GM18507 (cell line): ENCODE measurements at places on chromosomes 5 and 9.

GRCh38 chr5:153147891-153148623 lies 342.4 kb upstream of the GRIA1 start:
- DNase-seq, result no peak

DNA sequence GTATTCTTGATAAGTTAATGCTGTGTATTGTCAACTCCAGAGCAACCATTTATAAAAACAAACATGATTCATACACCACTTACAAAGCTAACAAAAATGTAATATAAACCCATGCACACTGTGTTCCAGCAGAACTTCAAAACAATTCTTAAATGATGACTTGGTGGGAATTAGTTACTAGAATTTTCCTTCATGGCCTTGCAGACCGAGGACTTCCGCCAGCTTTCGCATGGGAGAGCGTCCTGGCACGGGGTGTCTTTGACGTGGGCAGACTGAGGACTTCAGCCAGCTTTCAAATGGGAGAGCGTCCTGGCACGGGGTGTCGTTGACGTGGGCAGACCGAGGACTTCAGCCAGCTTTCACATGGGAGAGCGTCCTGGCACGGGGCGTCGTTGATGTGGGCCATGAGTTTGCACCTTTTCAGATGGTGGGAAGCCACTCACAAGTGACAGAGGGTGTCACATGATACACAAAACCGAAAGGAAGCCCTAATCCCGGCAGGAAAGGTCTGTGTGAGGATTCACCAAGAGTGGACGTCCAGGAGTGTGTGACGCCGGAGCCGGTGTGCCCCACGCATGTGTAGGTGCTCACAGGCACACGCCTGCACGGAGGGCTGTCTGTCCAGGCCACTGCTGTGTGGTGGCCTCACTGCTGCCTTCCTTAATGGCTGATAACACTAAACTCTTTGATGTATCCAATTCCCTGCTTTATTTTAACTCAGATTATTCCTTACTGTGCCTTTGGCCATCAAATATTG lies 211.3 kb upstream of the IRX4 start:
- no peak for DNase-seq

- peak; percentile 33 for DNase-seq
Observed at GRCh38 chr5:4868140-4868735, 271.9 kb upstream of the ADAMTS16 start.

GRCh38 chr9:133140174-133140505 lies 19.1 kb upstream of the RALGDS start:
- DNase-seq, result no peak

- no peak for DNase-seq
Observed at GRCh38 chr5:115330830-115331229, 34.4 kb upstream of the CCDC112 start.

DNA sequence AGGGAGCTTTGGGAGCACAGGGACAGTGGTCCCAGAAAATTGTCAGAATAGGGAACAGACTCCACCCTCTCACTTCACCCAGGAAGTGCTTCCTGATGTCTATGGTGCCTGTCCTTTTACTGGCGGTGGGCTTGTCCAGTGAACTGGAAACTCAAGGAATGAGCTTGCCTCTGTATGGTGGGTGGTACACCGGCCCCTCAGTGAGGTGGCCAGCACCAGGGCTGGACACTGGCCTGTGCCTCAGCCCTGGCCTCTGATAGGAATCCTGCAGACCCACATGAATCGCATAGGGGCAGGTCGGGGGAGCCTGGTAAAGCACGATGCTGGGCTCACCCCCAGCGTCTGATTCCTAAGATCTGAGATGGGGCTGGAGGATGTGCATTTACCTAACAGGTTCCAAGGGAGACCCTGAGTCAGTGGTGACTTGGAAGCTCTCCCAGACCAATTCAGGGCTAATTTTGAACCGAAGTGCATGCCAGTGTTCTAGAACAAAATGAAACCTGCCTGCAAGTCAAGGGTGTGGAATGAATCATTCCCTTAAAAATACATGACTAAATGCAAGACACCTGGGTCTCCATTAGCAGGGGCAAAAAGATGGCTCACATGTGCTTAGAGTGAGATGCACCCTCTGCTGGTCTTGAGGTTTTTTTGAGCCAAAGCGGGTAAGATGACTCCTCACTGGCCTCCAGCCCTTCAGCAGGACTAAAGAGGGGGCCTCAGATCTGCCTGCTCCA lies 178.3 kb downstream of the HSPA4 start:
- no peak for DNase-seq

GRCh38 chr9:99889120-99889519 lies 17.3 kb upstream of the STX17 start:
- no peak for DNase-seq
